Fibroblast of skin of scalp (primary cell): ENCODE measurements at places on chromosomes 13 and 19.

GRCh38 chr19:16402041-16402440 lies 69.7 kb downstream of the EPS15L1 start:
- no peak for DNase-seq

DNA sequence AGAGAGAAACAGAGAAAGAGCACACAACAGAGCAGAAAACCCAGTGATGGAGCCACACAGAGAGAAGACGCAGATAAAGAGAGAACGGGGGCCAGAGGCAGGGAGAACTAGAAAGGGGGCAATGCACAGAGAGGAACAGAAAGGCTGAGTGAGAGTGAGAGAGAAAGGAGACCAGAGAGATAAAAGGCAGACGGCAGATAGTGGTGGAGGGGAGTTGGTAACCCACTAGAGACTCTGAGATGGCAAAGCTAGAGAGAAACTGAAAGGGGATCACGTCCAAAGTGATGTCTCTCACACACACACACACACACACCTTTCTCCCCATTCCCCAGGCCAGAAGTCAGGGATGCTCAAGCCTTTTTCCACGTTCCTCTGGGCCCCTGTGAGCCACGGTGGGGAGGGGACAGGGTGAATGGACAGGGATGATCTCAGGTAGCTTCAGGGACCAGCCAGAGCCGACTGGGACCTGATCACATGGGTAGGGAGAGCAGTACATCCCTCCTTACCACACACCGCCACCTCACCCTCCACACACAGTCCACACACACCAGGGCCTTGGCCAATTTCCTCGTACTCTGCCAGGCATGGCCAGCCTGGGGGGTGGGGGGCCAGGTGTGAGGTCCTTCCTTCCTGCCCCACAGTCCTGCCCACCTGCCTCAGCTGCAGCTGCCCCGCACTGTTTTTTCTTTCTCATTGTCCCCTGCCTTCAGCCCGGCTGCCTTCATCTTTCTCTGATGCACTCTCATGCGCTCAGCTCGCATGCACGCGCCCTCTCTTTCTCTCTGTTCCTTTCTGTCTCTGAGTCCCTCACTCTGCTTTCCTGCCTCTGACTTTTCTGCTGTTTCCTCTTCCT lies 22.5 kb upstream of the POU2F2 start:
- DNase-seq, result no peak

DNA sequence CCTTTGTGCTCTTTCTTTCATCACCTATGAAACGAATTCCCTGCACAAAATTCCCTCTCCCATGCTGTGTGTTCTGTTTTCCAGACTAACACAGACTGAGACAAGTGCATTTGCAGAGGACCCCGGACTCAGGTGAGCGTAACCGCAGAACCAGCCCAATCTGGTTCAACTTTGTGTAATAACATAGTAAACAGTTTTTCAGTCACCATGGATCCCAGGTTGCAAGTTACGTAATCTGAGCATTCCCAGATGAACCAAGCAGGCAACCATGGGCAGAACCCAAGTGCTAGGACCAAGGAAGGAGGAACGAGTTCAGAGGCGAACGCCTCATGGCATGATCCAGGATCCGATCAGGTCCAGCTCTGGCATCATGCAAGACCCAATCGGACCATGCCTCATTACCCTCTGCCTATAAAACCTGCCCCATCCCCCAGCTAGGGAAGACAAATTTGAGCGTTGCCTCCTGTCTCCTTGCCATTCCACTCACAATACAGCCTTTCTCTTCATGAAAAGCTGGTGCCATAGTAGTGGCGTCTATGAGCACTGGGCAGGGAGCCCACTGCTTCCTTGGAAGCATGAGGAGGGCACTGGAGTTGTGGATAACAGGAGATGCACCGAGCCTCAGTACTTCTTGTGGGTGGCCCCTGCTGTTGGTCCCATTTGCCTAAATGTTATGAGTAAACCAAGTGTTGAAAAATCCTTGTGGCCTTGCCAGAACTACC lies 107.6 kb downstream of the ABCC4 start:
- no peak for DNase-seq

- DNase-seq, result no peak
These were observed 256.8 kb downstream of the RBM26 start for GRCh38 chr13:79149210-79149609.

GRCh38 chr13:49657241-49657641 lies 28.9 kb downstream of the ARL11 start:
- no peak for DNase-seq

GRCh38 chr19:40348961-40349507 lies 539 bp downstream of the PLD3 start:
- DNase-seq, result peak; percentile 42

- peak; percentile 31 for DNase-seq
These were observed 139.4 kb upstream of the TSC22D1 start for GRCh38 chr13:44715287-44716230.

DNA sequence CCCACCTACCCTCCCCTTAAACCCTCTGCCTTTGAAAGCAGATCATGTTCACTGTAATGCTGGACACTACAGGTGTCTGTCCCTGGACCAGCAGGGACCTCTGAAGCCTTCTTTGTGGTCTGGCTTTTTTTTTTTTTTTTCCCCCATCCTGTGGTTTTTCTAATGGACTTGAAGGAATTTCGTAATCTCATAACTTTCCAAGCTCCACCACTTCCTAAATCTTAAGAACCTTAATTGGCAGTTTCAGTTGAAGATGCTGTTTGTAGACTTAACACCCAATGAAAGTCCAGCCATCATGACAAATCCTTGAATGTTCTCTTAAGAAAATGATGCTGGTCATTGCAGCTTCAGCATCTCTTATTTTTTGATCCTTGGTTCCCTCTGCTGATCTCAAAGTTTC lies 45.0 kb upstream of the LRCH1 start:
- peak; percentile 20 for DNase-seq

- no peak for DNase-seq
These were observed 32.0 kb downstream of the ZNRF4 start for GRCh38 chr19:5487222-5487621.

GRCh38 chr13:60165391-60166099 lies 1.8 kb upstream of the DIAPH3 start:
- peak; percentile 89 for DNase-seq
